Hypothalamus (tissue), 51 donors: ENCODE measurements at places on chromosomes 7 and 10.

- no peak for DNase-seq
Observed at GRCh38 chr7:45257284-45257683, 99.7 kb downstream of the RAMP3 start.

DNA sequence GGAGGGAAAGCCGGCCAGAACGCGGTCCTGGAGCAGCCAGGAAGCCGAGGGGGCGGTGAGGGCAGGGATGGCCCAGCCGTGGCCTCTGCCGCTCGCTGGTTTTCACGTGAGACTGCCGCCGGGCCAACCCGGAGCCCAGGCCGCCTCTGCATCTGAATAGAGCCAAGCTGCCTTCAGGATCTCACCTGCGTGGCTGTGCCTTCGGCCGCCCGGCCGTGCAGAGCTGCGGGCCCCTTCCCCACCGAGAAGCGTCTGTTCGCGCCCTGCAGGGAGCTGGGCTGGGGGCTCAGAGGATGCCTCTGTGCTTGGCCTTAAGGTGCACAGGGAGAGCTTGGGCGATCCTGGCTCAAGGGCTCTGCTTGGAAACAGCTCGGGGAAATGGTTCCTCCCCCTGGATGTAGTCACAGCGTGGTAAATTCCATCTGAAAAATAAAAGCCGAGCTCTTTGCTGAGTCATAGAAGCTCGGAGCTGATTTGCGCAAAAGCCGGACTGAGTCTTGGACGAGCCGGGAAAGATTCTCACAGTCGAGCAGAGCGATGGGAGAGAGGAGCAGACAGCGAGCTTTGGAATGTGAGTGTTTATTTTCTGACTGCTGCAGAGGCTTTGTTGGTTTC is at the start of gene JAKMIP3:
Gene JAKMIP3, plus strand, starts transcription at position 456 of the 615 bp plus-strand sequence. CDS start 38,863 bp downstream, outside the sequence.
- DNase-seq: peak; percentile 72

GRCh38 chr7:151205730-151206129 is 4.6 kb downstream of the H2BK1 start:
- no peak for DNase-seq

DNA sequence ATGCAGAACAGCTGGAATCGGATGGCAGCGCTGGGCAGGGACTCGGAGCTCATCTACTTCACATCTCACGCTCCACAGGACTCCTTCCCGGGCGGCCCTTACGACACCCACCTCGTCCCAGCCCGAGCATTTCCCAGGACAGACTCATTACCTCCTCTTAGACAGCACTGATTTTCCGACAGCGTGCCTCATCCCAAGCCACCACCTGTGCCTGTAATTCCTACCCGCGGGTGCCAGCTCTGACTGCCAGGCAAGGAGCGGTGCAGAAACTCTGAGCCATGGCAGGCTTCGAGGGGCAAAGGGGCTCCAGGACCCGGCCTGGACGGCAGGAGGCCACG is 25.6 kb downstream of the GPER1 start:
- no peak for DNase-seq

DNA sequence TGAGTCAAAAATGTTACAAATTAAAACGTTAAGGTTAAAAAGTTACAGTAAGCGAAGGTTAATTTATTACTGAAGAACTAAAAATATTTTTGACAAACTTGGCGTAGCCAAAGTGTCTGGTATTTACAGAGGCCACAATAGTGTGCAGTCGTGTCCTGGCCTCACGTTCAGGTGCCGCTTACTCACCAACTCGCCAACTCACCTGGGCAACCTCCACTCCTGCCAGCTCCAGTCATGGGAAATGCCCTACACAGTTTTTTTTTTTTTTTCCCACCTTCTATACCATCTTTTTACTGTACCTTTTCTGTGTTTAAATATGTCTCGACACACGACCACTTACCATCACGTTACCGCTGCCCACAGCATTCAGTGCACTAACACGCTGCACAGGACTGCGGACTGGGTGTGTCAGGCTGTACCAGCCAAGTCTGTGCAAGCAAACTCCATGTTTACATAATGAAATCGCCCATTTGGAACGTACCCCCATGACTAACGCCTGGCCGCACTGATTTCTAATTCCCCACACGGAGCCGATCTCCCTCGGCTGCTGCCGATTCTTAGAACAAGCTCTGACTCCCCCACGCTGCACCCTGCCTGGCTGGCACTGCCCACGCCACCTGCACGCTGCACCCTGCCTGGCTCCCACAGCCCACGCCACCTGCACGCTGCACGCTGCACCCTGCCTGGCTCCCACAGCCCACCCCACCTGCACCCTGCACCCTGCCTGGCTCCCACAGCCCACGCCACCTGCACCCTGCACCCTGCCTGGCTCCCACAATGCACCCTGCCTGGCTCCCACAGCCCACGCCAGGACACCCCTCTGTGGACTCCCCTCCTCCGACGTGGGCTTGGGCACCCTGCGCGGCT is 203.1 kb downstream of the ZMYND11 start:
- peak; percentile 52 for DNase-seq

DNA sequence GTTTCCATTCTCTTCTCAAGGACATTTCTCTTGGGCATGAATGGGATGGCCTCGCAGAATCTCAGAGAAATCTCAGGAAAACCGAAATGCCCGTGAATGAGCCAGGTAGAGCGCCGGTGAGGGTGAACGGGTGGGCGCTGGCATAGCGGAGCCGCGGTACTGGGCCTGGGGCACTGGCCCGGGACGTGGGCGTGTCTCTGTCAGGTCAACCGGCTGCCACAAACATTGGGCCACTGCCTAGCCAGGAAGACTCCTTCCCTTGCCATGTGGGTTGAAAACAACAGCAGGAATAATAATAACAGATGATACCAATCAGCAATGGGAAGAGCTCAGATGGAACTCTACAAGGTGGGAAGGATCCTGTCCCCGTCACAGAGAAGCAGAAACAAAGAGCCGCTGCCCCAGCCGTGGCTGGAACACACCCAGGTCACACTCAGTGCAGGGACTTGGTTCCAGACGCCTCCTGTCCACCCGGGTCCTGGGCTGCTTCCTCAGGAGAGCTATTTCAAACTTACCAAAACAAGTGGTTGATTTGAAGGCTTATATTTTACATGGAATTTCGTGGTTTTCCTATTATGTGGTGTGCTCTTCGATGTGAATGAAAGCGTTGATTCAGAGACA is 51.1 kb upstream of the EBF3 start:
- DNase-seq: no peak
